ENCODE measurements at places on chromosomes 7 and 10.

DNA sequence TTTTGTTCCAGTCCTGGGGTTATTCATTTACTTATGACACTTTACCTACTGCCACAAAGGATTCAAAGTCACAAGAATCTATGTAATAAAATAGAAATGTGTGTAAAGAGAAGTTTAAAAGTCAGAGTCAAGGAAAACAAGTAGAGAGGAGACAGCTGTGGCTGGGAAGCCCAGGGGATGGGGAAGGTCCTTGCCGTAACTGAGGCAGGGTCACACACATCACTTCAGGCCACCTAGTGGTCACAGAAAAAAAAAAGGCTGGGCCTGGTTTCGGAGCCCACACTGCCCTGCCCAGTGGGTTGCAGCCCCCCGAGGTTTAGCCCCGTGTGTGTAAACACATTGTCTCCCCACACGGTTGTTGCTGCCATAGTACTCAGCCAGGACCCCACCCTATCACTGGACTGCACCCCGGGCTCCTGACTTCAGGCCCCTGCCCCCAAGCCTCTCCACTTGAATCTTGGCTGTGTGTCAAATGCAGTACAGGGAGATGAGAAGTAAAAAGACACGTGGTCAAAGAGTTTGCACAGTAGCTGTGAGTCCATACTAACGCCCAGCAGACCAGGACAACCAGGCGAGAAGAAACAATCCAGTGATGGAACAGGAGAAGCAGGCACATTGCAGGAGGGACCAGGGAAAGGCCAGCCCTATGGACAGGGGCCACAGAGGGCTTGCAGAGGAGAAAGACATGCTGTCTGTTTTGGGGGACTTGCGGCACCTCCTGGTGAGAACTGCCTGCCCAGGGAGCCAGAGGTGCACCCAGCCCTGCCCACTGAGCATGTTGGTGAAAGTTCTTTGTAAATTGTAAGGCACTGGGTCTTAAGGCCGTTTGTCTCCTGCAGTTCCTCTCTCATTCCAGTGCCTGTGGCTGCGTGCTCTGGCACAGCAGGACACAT is 91.4 kb upstream of the MACROH2A2 start:
- no peak for DNase-seq

DNA sequence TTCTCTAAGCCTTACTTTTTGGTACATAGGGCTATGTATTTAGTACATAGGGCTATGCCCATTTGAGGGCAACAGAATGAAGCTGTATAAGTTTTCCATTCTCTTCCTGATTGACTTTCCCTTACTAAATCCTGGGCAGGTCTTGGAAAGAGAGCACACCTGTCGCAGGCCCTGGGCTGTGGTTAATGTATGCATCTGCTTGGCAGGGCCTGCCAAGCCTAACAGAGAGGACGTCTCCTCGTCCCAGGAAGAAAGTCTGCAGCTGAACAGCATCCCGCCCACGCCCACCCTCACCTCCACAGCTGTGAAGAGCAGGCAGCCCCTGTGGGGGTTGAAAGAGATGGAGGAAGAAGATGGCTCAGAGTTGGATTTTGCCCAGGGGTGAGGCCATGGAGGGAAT is 8.9 kb upstream of the PVRIG start:
- DNase-seq: no peak

DNA sequence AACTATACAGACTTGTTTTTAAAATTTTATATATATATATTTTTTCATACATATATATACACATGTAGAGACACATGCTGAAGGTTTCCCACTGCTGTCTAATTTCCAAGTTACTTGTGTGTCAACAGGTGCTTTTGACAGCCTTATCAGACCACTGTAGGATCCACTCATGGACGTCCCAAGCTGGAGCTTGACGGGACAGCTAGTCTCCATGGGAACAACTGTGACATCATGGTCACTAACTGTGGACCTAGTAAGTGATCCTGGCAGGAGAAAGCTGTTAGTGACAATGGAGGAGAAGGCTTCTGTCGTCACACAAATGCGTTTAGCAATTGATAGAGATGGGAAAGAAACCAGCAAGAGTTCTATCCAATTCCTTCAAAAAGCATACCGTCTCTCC is 60.2 kb upstream of the DDC start:
- DNase-seq: no peak

- peak; percentile 36 for DNase-seq
Observed at GRCh38 chr10:78255796-78256638, 222.4 kb downstream of the RPS24 start.

DNA sequence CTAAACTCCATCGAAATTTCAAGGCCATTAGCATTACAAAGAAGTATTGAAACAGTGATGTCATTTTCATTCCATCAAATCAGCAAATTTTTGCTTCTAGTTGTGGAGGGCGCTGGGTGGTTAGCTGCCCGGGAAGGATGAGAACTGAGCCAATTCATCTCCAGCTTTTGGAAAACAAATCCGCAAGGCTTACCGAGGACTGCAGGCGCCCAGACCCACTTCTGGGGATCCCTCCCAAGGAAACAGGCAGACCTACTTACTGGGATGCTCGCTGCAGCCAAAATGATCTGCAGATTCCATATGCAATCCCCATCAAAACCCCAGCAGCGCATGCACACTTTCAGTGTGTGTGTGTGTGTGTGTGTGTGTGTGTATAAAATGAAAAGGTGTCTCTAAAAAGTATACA is 19.2 kb downstream of the TNRC18 start:
- DNase-seq: no peak

DNA sequence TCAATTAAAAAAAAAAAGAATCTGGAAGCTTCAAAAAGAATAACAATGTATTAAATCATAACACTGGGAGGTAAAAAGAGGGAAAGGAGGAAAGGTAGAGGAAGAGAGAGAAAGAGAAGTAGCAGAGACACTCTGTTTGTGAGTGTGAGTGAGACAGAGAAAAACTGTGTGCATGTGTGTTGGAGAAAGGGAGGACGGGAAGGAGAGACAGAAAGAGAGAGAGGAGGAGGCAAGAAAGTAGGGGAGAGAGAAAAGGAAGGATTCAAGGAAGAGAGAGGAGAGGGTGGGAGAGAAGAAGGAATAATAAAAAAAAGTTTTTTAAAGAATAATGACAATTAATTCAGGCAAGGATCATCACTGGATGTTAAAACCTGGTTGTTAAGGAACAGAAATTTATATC is 77.9 kb downstream of the RNLS start:
- no peak for DNase-seq

DNA sequence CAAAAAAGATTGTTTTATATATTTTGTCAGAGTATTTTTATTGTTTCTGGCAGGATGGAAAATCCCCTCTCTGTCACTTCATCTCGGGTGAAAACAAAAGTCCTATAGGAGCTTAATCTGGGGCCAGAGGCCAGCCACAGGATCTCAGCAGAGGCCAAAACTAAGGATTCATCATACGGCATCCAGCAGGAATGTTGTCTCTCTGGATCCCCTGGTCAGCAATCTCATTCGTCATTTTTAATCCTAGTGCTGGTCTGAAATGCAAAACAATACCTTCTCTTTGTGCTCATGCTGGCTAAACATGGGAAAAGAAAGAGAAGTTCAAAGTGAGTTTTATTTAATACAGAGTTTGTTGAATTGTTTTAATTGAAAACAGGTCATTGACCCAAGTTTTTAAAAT is 482.5 kb upstream of the AUTS2 start:
- no peak for DNase-seq

- DNase-seq: no peak
Observed at GRCh38 chr7:4178916-4179687, 503.0 kb upstream of the FOXK1 start.

GRCh38 chr7:156058248-156058647 is 246.0 kb upstream of the SHH start:
- DNase-seq: no peak

GRCh38 chr7:17444673-17445072 is 146.2 kb downstream of the AHR start:
- no peak for DNase-seq

GRCh38 chr10:119633538-119634218 is 17.5 kb upstream of the BAG3 start:
- DNase-seq: no peak

- no peak for DNase-seq
Observed at GRCh38 chr7:5139998-5140397, 50.0 kb upstream of the WIPI2 start.

DNA sequence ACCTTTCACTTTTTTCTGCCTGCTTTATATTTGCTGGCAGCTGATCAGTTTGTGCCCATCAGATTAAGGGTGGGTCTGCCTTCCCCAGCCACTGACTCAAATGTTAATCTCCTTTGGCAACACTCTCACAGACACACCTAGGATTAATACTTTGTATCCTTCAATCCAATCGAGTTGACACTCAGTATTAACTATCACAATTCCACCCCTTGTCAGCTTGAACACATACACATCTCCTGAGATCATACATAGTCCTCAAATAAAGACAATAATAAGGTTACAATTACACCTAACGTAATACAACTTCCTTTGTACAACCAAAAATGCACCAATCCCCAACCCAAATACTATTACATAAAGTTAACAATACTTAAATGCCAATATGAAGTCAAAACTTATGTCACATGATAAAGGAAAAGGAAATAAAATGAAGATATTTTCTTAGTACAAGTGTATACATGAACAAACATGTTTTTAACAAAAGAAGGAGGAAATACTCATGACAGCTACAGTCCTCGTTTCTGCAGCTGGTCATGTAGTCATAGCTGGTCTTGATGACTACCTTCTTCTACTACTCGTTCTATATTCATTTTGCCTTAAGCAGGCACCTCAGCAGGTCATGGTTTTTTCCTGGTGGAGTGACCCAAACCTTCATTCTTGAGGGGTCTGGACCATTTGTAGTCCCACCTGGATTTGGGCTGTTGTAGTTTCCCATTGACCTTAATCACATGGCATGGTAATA is 96.7 kb upstream of the CABCOCO1 start:
- DNase-seq: no peak
